ENCODE measurements at places on chromosomes 12 and 14.

- DNase-seq, result no peak
Observed at GRCh38 chr12:76183459-76184186, 99.1 kb upstream of the NAP1L1 start.

- no peak for DNase-seq
Observed at GRCh38 chr14:51776102-51776894, 84.1 kb upstream of the GNG2 start.

- DNase-seq, result no peak
Observed at GRCh38 chr14:23620177-23620702, 15.9 kb upstream of the DHRS2 start.

- DNase-seq, result no peak
Observed at GRCh38 chr12:60174476-60174875, 578.6 kb downstream of the SLC16A7 start.

DNA sequence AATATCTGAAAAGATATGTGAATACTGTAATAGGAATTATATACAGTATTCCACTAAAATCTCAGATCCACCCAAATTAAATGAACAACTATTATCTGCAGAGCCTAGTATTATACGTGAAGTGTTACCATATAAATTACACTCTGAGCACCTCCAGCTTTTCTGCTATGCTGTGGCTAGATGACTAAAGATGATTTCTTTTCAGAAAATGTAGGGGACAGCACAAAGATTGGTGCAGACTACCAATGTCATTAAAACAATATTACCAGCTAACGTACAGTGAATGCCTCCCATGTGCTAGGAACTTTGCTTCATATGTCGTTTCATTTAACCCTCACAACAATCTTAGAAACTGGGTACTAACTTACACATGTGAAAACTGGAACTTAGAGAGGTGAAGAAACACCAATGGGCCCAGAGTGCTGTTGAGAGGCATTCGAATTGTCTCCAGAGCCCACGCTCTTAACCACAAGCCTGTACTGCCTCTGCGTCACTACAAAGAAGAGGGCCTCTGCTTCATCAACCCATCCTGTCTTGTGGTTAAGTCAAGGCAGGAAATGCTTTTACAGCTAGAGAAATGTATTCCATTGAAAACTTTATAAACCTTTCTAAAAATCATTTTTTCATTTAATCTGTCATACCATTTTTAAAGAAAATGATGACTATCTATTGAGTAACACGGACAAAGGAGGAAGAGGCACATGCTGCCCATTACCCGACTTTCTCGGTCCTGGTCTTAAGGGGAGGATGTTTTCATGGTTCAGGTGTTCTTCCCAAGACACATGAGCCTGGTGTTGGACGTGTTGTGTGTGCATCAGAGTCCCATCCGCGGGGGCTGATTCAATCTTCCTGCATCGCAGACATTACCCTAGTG, 1.3 kb downstream of the GPR65 start:
- DNase-seq, result no peak

- no peak for DNase-seq
Observed at GRCh38 chr14:81211844-81212243, 8.9 kb downstream of the GTF2A1 start.

DNA sequence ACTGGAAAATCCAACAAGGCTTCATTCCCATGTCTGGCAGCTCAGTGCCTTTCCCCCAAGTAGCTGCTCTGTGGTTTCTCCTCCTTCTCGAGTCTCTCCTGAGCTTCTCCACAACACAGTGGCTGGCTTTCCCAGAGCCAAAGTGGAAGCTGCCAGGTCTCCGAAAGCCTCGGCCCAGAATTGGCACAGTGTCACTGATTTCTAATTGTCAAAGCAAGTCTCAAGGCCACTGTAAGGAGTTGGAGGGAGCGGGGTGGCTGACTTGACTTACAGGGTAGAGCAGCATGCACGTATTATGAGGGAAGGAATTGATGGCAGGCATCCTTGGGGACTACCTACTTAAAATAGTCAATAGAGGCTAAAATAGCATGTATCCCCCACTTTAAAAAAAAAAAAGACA, 6.7 kb upstream of the CPNE8 start:
- DNase-seq, result no peak

DNA sequence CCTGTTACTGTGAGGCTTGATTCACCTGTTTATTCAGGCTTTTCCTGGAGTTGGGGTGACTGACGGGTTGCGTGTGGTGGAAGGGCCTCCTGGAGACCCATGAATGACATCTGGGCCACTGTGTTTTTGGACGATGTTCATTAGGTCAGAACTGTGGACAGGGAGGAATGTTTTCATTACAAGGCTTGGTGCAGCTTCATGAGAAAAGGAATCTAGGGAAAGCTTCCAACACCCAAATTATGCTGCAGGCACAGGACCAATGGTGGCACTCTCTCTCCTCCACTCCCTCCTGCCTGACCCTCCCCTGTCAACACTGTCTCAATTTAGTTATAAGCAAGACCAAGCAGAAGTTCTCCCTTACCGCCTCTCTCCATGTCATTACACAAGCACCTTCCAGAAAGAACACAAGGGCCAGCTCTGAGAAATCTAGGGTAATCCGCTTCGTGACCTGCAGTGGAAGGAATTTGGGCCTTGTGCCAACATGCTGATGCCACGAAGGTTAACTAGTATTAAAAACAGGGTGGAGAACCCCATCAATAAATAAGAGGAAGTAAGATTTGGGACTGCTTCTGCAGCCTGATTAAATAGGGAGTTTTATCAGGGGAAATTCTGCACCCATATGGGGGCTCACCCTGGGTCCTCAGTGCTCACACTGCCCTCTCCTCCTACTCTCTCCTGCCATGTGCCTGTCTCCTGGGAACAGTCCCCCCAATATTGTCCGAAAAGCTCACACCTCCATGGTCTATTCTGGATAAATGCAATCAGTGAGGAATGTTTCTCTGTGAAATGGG, 200.3 kb downstream of the KTN1 start:
- DNase-seq, result no peak

GRCh38 chr12:131102493-131102931, 148.8 kb downstream of the ADGRD1 start:
- no peak for DNase-seq

DNA sequence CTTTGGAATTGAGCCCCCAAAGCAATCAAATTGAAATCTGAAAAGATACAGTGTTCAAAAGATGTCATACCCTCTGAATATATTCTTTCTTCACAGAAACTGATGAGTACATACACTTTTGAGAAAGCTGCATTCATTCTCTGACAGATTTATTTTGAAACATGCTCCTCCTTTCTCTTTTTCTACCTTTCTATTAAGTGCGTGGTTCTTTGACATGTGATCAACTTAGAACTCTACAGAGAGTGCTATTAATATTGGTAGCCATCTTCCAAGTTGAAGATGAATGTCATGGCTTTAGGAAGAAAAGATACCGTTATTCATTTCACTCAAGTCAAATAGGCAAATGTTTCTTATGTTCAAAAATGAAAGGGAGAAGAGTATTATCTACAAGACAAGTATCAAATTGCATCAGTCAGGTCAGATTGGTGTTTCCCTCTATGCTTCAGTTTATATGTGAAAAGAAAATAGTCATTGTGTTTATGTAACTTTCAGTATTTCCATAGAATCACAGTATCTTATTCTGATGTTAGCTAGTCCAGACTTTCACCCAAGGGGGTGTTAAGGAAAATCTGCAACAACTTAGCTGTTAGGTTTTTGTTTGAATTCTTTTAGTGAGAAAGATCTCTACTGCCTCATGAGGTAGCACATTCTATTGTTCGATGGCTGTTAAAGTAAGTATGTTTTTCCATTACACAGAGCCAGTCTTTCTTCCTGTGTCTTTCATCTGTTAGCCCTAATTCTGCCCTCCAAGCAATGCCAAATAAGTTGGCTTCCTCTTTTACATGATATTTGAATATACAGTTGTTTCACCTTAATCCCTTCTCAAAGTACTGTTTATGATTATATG, 55.4 kb upstream of the GARIN2 start:
- DNase-seq, result no peak

DNA sequence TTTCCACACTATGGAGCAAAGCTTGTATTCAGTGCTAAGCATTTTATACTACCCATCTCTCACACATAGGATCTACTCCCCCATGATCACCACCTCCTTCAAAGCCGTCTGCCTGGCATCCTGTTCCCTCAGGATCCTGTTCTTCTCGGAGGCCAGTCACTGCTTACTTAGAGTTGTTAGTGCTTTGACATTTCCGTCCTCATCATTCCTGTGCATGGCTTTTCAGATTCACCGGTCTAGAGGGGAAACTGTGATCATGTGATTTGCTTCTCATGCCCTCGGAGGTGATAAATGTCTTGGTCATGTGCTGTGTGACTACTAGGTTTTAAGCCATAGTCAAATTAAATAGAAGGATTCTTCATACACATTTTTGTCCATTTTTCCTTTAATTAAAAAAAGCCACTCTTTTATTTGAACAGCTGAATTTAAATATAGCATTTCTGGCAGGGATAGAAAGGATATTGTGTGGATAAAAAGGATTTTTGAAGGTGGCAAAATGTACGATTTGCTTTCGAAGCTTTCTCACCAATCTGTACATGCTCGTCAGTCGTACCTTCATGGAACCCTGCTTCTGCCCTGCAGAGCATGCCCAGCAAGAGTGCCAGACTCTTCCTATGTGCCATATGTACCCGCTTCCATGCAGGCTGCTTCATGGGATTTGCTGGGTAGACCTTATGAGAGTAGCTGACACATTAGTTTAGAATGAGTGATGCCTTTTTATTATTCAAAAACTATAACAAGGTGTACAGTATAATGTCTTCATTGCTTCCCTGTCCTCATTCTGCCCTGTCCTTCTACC, 53.3 kb downstream of the BMAL2 start:
- no peak for DNase-seq

DNA sequence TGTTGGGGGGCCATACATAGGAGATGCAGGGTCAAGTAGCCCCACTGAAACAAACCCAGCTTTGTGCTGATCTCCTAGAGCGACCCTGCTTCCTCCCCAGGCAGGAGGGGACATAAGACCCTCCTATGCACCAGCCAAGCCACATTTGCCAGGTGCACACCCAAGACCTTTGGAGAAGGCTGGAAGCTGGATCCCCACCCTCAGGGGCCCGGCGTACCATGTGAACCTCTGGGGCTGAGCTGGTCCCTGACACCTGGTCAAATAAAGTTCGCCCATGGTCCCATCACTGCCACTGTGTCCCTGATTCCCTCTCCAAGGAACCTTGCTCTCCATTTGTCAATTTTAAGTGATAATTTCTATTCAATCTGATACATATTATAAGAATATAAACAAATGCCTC, 162.1 kb upstream of the VASH1 start:
- DNase-seq, result no peak

GRCh38 chr14:77310026-77310425, 10.7 kb downstream of the POMT2 start:
- DNase-seq, result no peak

GRCh38 chr12:6639151-6639801, 3.5 kb upstream of the LPAR5 start:
- DNase-seq, result no peak

DNA sequence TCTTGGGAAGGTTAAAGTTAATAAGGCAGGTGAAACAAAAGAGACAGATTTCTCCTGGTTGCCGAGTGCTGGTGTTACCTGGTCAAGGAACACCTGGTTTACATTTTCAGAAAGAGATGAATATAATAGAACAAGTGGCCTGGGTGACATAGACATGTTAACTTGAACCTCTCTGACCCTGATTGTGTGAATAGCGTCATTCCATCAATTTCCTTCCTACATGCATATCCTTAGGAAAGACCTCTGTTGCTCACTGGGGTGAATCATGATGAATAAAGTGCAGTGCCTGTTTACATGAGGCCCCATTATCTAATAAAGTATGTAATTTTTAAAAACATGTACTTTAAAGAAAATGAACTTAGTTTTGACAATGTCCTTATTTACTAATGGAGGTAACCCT, 1822.9 kb upstream of the FLRT2 start:
- DNase-seq, result no peak

DNA sequence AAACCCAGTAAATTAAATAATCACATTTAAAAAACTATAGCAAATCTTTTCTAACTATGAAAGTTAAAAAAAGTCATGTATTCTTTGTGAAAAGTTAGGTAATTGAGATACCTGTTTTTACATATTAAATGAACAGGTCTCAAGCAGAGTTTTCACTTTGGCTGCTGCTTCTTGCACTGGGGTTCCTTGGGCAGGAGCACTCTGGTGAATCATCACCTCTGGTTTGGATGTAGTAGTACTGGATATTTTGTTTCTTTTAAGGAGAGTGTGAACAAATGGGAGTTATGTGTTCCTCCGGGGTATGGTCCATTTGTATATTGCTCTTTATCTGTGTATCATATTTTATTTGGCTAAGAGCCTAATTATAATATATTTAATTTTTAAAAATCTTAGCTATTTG, 82.7 kb downstream of the FUT8 start:
- no peak for DNase-seq

- no peak for DNase-seq
Observed at GRCh38 chr12:480831-481816, 21.4 kb downstream of the B4GALNT3 start.

- DNase-seq, result no peak
Observed at GRCh38 chr12:12357719-12358461, 1.0 kb downstream of the BORCS5 start.

DNA sequence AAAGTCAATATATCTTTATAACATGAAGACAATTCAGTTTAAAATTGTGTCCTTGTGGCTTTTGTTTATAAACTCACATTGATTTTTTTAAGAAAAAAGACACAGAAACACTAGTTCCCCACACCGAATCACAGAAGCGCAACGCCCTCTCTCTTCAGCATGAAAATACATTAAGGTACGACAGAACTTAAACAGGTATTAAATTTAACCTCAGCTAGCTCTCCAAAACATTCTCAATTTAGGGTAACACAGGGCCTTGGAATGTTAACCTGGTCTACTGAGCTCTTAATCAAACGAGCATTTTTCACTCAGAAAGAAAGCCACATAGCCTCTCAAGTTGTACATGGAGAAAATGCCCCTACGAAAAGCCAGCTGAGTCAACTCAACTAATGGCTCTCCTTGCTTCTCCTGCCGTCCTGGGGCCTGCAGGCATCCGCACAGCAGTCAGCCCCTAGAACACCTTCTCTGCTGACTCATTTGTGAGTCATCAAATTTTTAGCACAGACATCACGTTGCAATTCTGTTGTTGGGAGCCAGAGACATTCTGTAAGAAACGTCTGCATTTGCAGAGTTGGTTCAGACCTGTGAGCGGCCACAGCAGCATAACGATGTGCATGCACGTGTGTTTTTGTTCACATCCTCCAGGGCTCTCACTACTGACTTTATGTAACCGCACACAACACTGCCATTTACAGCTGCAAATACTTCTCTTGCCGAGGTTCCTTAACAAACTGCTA, 141.6 kb downstream of the ITPR2 start:
- DNase-seq, result no peak

- no peak for DNase-seq
Observed at GRCh38 chr12:64120568-64120967, 101.5 kb downstream of the KICS2 start.

DNA sequence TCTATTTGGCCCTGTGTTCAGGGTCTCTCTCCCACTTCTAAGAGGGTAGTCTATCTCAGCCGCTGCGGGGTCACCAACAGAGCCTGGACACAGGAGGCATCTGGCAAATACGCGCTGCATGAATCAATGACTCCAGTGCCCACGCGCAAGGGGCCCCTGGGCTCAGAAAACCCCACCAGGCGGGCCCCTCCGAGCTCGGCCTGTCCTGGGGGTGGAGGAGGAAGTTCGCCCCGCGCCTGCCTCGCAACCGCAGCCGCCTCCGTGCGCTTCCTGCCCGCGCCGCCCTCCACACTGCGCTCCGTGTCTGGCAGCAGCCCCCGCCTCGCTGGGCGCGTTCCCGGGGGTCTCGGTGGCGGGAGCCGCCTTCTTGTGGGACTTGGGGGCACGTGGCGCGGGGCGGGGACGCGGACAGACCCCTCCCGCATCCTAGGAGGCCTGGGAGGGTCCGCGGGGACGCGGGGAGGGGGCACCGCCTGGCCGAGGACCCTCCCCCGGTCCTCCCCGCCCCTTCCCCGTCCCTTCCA, 811 bp upstream of the FBRSL1 start:
- no peak for DNase-seq

- no peak for DNase-seq
Observed at GRCh38 chr12:83386527-83387264, 700.0 kb downstream of the TMTC2 start.

Data from NCI-H2107 (cell line).